ENCODE measurements at places on chromosomes 16 and 17. TPM values are rescaled to one million over a fixed set of nuclear protein-coding genes. Genes with fewer than 3 reads are reported as not detected.

CACNG3 gene
- not detected for total RNA-seq

NDRG4 gene
- 22.3 TPM for total RNA-seq

TMEM231 gene
- total RNA-seq = 9.0 TPM

MPP3 gene
- 19.4 TPM for total RNA-seq

EVI2B gene
- not detected for total RNA-seq

ATAD5 gene
- total RNA-seq = 4.6 TPM

FOXO3B gene
- 4.7 TPM for total RNA-seq

MAPT gene
- 1.5 TPM for total RNA-seq

PDILT gene
- total RNA-seq = not detected

CES5A gene
- not detected for total RNA-seq

KCNJ12 gene
- total RNA-seq = 1.4 TPM

PPP1R27 gene
- not detected for total RNA-seq

TBC1D3L gene
- total RNA-seq = 11.1 TPM

BRD7 gene
- total RNA-seq = 61.1 TPM

NPW gene
- total RNA-seq = 1.0 TPM

TEKT1 gene
- not detected for total RNA-seq

TOB1 gene
- total RNA-seq = 94.2 TPM

All from A549 treated with ZK216348 at 1 μM for 4 hours (cell line).